RKO (cell line): ENCODE measurements at places on chromosomes 5 and 9.
A peak's percentile ranks its signal among the peaks of the same experiment; 100 is the strongest.

DNA sequence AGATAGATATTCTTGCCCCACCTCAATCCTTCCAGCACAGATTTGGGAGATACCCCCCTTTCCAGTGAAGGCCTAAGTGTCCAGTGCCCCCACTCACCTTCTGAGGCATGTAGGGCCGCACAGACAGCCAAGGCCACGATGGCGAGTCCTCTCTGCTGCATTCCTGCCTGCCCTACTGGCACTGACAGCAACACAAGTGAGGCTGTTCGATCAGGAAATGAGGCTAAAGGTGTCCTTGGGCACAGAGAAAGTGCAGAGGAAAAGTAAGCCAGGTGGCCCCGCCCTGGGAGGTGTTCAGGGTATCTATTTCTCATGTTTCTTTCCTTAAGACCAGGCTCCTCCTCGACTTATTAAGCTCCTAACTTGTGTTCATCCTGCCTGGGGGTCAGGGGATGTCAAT lies at the start of gene CCL28:
Gene CCL28, minus strand, starts transcription at position 236 of the 400 bp plus-strand sequence. Its CDS starts 75 bp downstream, at position 161.
- no peak for DNase-seq

DNA sequence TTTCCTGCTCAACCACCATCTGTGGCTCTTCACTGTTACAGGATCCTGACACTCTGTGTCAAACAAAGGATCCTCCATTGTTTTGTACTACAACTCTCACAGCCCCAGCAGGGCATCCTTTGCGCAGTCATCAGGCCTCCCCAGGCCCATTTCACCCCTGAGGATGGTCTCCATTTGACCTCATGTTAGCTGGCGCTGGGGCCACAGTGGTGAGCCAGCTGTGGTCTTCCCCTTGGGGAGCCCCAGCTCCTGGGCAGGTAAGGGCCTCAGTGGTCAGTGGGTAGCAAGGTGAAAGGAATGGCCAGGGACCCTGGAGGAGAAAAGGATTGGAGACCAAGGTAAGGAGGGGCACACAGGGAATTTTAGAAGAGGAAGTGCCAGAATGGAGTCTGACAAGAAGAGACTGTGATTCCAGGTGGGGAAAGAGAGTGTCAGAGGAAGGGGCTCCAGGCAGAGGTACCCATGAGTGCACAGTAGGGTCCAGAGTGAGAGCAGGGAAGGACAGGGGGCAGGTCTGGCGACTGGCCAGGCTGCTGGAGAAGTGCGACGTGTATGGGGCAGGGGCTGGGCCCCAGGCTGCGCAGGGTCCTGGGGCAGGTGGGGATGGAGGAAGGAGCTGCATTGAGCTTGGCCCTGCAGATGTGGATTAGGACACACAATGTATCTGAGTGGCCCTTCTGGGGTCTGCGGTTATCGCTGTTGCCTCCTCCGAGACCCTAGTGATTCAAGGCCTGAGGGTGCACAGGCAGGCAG lies 109.9 kb downstream of the PHF2 start:
- DNase-seq = no peak

DNA sequence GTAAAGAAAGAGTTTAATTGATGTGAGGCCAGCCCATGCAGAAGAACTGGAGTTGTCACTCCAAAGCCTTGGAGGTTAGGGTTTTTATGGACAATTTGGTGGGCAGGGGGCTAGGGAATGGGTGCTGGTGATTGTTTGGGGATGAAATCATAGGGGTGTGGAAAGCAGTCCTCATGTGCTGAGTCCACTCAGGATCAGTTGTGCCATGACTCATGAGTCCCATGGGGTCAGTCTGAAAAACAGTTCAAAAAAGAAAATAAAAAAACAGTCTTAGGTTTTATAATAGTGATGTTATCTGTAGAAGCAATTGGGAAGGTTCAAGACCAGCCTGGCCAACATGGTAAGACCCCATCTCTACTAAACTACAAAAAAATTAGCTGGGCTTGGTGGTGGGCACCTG lies 162.3 kb downstream of the KDM4C start:
- no peak for DNase-seq

DNA sequence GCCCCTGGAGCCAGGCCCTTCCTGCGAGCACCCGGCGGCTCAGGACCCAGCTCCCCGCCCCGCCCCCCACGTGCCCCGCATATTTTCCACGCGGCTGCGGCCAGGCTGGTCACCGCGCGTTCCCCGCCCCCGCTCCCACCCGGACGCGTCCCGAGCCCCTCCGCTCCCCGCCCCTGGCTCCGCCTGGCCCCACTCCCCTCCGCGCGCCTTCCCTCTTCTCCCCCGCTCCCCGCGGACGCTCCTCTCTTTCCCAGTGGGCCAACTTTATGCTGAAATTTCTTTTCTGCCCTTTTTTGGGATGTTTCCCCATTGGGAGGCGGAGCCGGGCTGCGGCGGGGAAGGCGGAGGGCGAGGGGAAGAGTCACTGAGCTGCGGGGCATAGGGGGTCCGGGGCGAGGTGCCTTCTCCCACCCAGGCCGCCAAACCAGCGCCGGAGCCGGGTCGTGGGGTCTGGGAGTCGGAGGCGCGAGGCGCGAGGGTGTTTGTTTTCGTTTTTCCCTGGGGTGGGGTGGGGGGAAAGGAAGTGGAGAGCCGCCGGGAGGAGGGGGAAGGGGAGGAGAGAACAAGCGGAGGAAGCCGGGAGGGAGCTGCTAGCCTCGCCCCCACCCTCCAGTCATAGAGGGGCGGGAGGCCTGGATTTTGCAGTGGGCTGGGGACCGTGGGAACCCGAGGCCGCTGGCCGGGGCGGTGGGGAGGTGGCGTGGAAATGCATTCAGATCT lies 1.0 kb upstream of the TPM2 start:
- peak; percentile 67 for DNase-seq

DNA sequence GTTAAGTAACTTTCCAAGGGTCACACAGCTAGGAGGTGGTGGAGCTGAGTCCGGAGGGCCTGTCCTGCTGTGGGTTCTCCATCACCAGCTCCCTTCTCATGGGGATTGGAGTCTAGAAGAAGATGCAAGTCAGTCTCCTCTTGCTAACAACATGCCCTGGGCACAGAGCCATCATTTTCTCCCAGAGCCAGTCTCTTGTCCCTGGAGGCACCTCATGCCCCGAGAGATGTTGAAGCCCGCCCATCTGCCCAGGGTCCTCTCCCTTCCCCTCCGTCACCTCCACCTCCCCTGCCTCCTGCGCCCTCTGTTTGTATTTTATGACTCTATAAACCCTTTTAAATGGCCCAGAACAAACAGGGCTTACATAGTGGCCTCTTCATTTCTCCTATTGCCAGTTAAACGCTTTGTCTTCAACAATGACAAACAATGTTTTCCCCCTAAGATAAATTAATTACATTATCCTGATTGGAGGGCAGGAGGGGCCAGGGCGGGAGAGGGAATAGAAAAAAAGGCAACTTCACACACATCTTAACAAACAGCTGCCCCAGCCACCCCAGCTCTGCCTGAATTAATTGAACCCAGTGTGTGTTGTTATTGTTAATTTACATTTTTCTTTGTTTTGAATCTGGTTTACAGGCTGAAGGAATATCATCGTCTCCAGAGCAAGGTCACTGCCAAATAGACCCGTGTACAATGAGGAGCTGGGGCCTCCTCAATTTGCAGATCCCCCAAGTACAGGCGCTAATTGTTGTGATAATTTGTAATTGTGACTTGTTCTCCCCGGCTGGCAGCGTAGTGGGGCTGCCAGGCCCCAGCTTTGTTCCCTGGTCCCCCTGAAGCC lies 55.8 kb downstream of the ASS1 start:
- no peak for DNase-seq

- DNase-seq = no peak
Measured at GRCh38 chr9:92369075-92369474, 35.3 kb downstream of the OGN start.

DNA sequence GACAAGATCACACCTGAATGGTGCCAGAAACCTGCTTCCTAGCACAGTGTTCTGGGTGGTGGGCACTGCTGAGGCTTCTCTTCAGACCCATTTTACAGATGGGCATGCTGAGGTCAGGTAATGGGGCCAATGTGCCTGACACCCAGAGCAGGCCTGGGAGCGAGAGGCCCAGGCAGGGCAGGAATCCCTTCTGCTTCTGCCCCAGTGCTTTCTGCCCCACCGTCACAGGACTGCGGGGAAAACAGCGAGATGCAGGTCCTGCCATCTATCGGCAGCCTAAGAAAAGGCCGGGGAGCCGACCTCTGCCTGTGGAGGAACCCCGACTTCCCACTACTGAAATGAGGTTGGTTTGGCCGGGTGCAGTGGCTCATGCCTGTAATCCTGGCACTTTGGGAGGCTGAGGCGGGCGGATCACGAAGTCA lies 22.8 kb upstream of the RNU6ATAC start:
- peak; percentile 77 for DNase-seq

- DNase-seq = no peak
Measured at GRCh38 chr5:90484540-90484939, 9.9 kb downstream of the POLR3G start.

DNA sequence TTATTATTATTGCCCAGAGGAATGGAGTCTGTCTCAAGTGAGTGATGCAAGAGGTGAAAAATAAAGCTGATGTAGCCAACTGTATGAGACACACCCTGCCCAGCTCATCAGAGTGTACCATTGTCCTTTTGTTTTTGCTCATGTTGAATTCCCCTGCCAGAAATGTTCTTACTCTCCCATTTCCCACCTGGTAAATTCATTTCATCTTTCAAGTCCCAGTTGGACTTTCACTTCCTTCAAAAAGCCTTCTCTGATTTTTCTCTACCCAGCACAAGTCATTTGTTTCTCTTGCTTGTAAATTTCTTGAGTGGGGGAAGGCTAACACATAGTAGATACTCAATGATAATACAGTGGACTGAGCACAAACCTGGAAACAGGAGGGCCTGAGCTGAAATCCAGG lies 394.5 kb upstream of the ZNF462 start:
- DNase-seq = no peak

- no peak for DNase-seq
Measured at GRCh38 chr5:125481506-125482465, 735.3 kb upstream of the ZNF608 start.

DNA sequence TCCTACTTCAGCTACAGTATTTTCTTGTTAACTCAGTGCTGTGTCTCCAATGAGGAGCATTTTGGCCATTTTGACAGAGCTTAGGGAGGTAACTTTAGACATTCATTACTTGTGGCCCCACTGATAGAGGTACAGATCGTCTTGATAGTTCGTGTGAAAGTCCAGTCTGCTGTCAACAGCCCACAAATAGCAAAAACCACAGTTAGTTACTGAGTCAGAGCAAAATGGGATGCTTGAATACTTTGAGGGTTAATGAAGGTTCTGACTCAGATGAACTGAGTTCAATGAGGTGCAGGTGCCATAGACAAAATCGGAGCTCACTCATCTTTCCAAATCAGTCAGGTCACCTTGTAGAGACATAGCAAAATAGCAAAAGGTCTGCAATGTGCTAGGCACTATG lies 163.1 kb upstream of the TLE4 start:
- no peak for DNase-seq

DNA sequence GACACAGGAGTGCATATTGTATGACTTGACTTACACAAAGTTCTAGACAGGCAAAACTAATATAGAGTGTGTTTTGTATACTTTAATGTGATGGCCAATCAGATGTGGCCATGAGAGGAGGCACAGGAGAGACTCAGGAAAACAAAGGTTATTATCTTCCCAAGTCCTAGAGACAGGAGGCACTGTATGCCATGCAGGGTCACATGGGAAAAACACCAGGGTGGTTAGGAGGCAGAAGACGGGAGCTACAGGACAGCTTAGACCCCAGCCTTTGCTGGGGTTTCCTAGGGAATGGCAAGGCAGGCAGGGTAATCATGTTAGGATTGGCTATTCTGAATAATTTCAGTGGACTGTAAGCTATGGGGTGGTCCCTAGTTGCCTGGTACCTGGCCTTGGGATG lies 16.2 kb downstream of the TRPM3 start:
- DNase-seq = no peak

GRCh38 chr5:81948349-81948748 lies 23.5 kb upstream of the ATG10 start:
- DNase-seq = no peak

DNA sequence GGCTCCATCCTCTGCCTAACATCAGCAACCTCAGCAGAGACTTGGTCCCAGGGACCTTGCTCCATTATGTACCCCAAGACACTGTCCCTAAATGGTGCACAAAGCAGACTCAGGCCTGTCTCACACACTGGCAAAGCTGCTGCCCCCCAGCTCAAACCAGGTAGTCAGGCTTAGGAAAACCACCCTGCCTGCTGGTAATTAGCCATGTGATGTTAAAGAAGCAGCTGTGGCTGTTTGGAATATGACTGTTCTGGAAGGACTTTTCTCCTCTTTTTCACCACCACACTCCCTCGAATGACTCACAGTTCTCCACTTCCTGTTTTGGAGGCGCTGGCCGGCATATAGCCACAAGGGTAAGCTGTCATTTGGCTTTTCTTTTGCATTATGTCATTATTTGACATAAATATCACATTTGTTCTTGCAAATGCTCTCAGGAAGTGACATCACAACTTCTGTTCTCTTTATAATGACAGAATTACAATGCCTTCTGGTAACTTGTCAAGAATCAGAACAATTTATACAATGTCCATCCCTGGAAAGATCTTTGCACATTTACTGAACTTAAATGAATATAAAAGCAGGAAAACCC lies 113.9 kb downstream of the SUSD1 start:
- peak; percentile 100 for DNase-seq

DNA sequence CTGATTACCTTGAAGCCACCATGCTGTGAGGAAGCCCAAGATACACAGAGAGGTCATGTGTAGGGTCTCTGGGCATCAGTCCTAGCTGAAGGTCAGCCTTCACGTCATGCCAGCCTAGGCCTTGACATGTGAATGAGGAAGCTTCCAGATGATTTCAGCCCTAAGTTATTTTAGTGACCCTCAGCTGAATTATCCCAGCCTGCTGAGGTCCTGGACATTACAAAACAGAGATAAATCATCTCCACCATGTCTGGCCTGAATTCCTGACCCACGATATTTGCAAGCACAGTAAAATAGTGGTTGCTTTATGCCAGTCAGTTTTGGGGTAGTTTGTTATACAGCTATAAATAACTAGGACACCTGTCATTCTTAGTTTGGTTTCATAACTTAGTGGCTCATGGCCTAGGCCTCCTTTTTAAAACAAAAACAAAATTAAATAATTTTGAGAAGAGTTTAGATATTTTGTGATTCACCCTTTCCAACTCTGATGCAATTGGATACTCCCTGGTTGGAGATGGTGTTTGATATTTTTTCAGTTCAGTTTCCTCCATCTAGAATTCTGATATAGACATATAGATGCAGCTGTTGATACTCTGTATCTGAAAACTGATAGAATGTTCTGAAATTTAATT lies 571.3 kb upstream of the CLINT1 start:
- no peak for DNase-seq
